ENCODE measurements at places on chromosomes 11 and 22.

- DNase-seq: no peak
Measured at GRCh38 chr11:104819107-104819506, 79.2 kb downstream of the CASP12 start.

DNA sequence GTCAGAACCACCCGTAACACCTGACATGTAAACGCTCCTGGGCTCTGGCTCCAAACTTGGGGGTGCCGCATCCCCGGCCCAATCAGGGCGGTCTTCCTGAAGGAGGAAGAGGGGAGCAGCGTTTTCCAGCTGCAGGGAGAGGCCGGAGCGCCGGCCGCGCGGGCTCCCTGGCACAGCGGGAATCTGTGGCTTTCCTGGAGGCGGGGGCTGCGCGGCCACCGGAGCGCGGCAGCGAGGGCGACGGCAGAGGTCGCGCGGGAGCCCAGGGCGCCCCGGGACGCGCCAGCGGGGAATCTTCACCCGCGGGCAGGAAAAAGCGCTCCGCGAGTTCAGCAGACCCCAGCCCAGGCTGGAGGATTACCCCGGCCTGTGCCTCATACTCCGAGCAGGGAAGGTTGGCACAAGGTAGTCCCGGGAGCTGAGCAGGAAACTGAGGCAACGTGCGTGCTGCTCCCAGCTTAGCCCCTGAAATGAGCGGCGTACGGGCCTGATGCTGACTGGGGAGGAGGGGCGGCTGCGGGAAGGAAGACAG lies 600 bp upstream of the ESAM start:
- no peak for DNase-seq

DNA sequence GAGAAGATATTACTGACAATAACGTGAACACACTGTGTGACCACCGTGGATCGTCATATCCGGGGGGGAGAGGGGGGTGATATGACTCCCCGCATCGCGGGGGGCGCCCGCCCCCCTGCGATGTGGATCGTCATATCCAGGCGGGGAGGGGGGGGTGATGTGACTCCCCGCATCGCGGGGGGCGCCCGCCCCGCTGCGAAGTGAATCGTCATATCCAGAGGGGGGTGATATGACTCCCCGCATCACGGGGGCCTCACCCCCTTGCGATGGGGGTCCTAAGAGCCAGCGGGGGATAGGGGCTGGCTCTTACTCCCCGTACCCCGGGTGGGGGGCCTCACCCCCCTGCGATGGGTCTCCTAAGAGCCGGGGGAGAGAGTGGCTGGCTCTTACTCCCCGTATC lies 19.9 kb downstream of the UNC93B1 start:
- no peak for DNase-seq

DNA sequence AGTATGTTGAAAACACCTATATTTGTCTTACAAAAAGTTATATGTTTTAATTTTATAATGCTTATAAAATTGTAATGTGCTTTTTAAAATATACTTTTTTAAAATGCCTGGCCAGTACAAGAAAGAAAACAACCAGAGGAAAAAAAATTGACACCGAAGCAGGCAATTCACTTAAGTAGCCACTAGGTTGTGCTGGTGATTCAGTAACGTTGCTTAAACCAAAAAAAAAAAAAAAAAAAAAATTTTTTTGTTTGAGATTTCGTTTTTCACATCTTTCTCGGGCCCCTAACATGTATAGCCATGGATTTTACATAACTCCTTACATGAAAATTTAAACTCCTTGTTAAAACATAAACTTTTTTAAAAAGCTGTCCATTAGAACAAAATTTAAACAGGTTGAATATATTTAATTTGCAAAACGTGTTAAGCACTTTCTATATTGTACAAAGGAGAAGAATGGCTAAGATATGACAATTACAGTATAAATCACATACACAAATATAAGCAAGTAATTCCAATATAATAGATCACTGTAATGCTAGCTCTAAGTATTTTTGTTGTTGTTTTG lies 9.2 kb downstream of the OR8B4 start:
- DNase-seq: no peak

DNA sequence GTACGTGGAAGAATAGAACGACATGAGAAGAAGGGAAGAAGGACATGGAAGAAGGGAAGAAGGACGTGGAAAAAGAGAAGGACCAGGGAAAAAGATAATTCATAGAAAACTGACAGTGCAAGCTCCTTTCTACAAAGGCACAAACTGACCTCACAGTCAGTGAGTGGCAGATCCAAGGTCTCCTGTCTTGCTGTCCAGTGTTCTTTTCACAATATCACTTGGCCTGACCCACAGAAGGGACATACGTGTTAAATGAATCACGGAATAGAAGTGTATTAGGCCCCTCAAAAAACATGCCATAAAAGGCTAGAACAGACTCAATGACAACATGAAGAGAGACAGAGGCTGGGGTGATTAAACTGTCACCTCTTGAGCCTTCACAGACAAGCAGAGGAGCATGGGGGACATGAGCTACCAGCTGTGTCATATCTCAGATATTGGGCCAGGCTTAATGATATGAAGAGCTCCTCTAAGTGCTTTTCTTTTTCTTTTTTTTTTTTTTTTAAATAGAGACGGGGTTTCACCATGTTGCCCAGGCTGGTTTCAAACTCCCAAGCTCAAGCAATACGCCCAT lies 4.6 kb downstream of the ASCC2 start:
- DNase-seq: no peak

- DNase-seq: no peak
Measured at GRCh38 chr11:102830001-102830727, 13.2 kb downstream of the MMP3 start.

- DNase-seq: no peak
Measured at GRCh38 chr22:23023294-23023693, 47.0 kb upstream of the GNAZ start.

DNA sequence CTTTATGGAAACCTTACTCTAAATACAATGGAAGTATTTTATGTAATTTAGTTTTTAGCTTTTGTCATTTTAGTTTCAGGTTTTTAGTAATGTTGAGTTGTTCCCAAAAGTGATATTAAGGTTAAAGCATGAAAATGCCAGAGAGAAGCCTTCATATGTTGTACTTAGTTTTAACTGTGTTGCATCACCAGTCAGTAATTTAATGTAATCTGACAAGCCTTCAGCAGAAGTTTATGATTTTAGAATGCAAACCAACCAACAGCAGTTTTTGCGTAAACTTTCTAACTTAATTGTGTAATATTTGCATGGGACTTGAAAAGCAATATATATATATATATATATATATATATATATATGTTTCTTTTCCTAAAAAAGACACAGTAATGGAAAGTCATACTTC lies 110.6 kb downstream of the MSANTD4 start:
- DNase-seq: no peak

DNA sequence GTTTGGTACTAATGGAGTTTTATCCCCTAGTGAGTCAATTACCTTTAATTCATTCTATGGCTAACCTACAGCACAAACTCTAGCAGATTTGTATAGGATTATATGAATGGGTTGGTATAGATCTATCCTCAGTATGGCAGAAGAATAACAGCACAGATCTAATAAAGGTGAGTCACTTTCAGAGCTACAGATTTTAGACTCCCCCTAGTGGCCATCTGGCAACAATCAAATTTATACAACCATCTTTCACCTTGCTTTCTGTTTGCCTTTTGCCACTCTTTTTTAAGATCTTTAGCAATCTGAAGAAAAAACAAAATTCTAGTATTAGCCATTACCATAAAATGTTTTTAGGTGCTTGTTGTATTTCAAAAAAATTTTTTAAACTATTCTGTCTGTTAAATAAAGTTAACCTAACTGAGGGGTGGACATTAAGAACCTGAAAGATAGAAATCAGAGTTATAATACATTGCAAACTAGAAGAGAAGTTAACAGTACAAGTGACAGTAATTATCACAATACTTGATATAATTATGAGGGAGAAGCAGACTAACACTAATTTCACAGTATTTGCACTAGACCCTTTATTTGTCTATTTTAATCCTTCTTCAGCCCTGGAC lies 25.8 kb downstream of the DDIAS start:
- no peak for DNase-seq

GRCh38 chr11:19551457-19551856 lies 161.2 kb upstream of the NAV2 start:
- no peak for DNase-seq

GRCh38 chr11:109426442-109427240 lies 4.7 kb downstream of the C11orf87 start:
- no peak for DNase-seq

DNA sequence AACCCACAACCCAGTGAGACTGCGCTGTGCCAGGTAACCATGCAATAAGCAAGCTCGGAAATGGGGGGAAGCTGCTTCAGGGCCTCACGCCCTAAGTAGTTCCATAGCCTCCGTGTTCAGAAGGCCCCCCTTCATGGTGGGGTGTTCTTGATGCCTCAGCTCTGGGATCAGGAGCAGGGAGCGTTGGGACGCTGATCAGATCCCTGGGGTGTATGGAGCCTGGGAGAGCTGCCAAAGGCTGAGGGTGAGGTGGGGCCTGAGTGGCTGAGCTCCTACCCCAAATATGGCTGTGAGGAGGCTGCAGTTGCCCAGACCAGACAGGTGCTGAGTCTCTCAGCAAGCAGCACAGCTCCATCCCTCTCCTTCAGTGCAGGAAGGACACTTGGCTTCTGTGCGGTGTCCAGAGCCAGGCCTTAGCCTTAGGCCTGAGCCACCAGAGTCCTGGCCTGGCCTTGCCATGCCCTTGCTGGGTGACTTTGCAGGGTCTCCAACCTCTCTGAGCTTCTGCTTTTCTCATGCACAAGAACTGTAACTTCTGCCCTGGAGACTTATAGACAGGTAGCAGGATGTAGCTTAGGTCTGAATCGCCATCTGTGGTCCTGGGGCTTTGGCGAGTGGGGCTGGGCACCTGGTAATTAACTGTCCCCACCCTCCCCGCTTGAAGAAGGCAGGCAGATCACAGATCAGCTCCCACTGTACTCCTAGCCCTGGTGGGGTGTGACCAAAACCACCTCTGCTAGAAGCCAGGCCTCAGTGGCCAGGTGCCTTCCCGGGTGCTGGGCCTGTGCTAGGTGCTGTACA lies 5.3 kb downstream of the MMP11 start:
- no peak for DNase-seq

- no peak for DNase-seq
Measured at GRCh38 chr11:120658071-120658423, 146.5 kb downstream of the GRIK4 start.

DNA sequence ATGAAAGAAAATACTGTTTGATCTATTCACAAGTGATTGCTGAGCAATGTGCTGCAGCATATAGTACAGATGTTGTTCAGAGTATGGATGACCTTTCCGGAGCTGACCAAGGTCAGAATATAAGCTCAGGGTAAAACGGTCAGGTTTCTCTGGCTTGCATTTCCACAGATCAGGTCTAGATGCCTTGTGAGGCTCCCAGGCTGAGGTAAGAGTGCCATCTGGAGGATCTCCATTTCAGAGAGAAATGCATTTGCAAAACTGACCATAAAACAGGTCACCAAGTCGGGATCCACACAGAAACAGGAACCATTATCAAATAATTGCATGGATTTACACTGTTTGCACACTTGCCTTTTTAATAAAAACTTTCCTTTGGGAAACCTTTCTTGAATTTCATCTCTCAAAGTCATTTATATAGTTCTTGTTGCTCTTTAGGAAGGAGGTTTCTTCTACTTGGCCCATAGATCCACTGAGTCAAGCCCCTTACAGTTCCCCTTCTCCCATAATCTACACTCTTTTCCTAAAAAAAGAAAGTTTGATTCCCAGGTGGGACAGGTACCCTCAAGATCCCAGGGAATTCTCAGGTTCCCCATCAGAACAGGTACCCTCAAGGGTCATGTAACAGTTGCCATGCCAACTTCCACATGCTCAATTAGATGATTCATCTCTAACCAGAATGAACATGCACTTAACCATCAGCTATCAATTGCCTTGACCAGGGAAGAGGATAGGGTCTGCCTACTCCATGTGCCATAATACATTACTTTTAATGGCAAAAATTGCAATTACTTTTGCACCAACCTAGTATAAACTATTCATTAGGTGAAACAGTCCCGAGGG lies 25.0 kb upstream of the TMPRSS5 start:
- DNase-seq: no peak

DNA sequence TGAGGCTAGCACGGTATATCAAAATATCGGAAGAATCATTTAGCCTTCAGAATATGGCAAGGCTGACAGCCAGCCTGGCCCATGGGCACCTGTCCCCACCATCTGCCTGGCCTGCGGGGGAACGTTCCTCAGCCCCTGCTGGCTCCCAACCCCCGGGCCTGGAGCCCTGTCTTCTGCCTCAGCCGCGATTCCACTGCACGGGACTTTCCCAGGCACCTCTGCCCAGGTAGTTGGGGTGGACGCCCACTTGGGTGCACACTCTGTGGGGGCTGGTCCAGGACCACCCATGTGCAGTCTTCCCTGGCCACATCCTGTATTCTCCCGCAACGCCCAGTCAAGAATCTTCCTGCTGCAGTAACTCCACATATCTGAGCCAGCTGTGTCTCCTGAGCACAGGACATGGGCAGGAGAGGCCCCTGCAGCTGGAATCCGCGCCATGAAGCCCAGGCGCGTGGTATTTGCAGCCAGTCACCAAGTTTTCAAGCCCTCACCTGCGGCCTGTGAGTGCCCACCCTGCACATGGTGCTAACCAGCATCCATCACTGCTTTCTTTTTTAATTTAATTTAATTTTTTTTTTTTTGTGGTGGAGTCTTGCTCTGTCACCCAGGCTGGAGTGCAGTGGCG lies 77.9 kb downstream of the KCNQ1 start:
- DNase-seq: no peak

- DNase-seq: no peak
Measured at GRCh38 chr22:40714499-40715337, 35.4 kb downstream of the MCHR1 start.

- DNase-seq: no peak
Measured at GRCh38 chr22:19082793-19083192, 39.4 kb downstream of the DGCR2 start.

DNA sequence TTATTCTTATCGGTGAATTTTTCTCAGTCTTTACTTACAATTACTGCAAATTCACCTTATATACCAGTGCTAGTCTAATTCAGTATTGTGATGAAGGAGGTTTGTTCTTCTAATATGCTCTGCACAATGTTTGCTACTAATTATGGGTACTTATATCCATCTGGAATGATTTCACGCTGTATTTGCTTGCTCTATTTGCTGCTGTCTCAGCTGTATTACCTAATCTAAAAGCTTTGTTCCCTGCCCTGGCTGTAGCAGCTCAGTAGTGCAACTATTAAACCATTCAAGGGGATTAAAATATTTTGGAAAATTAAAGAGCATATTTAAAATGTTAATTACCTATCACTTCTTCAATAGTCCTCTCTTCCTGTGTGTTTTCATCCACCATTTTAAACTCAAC lies 375.3 kb downstream of the LUZP2 start:
- no peak for DNase-seq

GRCh38 chr11:10597877-10598351 lies 29.4 kb upstream of the LYVE1 start:
- no peak for DNase-seq

DNA sequence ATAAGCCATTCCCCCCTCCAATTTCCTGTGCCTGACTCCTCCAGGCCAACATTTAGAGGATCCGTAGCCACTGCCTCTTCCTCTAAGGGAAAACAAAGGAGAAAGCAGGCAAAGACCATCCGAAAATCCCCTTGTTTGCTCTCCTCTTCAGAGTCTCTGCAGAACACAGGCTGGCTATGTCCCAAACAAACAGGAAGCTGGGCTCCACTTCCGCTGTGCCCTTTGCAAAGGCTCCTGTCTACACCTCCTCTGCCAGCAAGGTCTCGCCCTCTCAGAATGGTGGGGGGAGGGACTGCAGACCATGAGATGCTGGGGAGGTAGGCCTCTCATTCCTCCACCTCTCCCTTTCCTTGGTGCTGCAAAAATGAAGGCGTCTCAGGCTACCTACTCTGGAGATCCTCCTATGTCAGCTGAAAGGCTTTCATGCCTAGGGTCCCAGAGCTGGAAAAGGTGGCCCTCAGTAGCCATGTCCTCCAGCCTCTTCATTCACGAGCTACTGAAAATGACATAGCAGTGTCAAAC lies 596.2 kb downstream of the BUD13 start:
- DNase-seq: no peak

- DNase-seq: no peak
Measured at GRCh38 chr11:35330931-35331330, 88.4 kb downstream of the SLC1A2 start.

All from stimulated activated CD4-positive, alpha-beta T cell treated with anti-CD3 and anti-CD28 coated beads, Interleukin-1b, Interleukin-23, amount 100 ng/mL, for 1 hour (primary cell).